ENCODE measurements at places on chromosomes 11 and 22.

DNA sequence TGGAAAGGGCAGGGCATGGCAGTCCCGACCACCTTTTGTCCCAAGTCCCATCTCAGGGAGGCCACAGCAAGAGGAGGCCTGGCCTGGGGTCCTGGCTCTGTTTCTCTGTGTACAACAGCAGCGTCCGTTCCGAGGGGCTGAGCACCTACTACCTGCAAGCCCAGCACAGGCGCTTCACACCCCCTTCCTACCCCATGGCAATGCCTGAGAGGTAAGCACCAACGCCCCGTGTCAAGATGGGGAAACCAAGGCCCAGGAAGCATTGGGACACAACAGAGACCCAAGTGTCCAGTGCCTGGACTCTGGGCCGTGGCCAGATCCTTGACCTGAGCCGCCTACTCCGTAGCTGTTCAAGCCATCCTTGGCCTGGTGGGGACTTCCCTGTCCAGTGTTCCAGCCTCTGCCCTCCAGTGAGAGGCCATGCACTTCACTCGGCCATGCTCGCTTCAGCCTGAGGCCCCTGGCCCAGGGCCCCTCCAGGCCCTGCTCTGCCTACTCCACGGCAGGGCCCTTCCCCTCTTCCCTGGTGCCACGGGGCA lies 14.3 kb upstream of the TCF20 start:
- no peak for DNase-seq

DNA sequence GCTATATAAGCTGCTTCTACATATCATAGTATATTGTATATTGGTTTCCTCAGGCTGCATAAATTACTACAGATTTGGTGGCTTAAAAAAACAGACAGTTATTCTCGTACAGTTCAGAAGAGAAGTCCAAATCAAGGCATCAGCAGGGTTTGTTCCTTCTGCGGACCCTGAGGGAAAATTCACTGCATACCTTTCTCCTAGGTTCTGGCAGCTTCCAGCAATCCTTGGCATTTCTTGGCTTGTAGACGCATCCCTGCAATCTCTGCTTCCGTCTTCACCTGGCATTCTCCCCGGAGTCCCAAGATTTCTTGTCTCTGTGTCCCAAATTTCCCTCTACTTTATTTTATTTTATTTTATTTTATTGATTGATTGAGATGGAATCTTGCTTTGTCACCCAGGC lies 142.8 kb downstream of the COMMD9 start:
- no peak for DNase-seq

- DNase-seq, result no peak
Observed at GRCh38 chr11:83709434-83709833, 423.3 kb upstream of the CCDC90B start.

DNA sequence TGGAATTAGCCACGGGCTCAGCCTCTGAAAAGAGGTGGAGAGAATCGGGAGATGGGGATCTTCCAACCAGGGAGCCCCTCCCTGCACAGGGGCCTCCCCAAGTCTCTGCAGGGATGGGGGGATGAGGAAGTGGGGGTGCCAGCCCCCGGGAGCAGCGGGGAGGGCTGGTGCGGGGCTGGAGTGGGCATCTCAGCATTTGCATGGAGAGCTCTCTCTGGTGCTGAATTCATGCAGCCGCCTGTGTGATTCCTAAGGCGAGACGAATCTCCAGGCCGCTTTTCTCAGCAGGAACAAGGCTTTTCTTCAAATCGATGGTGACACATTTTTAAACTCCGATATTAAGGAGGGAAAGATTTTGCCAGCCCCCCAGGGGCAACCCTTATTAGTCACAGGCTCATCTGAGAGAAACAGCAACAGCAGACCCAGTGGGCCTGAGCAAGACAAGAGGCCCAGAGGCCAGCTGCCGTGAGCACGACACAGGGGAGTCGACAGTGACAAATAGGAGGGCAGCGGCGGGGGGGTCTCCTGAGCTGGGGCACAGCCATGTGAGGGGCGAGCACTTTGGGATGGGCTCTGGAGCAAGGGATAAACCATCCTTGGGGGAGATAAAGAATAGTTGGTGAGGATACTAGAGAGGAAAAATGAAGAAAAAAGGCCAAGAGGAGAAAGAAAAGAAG lies 29.0 kb downstream of the MACROD1 start:
- no peak for DNase-seq

GRCh38 chr22:19181786-19182471 lies 3.4 kb upstream of the SLC25A1 start:
- DNase-seq, result no peak

DNA sequence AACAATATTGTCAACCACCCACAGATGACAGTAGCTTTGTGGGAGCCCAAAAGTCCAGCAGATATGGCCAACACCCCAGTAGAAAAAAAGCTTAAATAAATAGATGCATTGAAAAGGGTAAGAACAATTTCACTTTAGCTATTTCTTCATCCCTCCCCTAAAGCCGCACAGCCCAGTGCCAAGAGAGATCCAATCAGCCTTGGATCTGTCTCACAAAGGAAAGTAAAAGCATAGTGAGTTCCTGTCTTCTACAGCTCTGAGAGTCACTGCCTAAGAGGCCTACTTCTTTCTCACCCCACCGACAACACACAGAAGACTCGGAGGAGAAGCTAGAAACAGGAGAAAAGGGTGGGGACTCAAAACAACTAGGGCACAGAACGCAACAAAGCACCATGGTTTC lies 196.4 kb downstream of the SBF2 start:
- no peak for DNase-seq

DNA sequence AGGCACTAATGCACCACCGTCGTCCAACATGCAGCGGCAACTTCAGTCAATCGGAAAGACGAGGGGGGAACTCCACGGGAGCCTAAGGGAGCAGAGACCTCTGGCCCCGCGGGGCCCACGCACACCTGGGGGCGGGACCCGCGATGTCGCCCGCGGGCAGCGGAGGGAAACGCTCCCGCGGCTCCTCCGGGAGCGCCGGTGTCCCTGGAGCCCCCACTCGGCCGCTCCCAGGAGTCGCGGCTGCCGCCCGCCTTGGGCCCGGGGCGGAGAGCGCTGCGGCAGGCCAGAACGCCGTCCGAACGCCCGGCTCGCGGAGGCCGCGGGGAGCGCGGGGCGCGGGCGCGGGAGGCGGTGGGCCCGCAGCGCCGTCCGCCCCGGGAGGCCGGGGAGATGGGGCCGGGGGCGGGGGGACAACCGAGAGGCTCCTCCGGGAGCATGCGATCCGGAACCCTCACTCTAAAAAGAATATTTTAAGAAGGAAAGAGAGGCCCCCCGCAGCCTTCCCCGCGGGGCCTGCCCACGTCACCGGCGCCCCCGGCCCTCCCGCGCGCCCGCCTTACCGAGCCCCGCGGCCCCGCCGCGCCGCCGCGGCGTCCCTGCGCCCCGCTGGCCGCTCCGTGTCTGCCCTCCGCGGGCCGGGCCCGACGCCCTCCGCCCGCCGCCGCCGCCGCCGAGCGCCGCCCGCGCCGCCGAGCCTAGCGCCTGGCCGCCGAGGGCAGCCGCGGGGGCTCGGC lies 86.6 kb upstream of the ARHGAP32 start:
- DNase-seq, result no peak

DNA sequence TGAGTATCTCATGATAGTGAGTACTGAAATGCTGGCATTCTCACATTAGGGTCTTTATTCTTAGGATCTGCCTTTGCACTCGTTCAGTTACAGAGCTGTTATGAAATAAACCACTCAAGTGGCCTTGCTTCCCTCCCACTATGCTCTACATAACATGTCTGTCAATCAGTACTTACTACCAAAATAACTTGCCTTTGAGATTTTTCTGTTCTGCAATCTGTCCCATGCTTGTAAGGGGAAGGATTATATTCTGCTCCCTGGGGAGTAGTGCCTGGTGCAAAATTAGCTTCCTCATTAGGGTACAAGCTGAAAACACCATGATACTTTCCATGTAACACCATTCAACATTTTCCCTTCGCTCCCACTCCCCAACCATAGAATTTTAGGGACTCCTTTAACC lies 1.9 kb upstream of the GRAP2 start:
- DNase-seq, result peak; percentile 95

GRCh38 chr11:20037396-20038153 lies 122.7 kb downstream of the DBX1 start:
- DNase-seq, result no peak

GRCh38 chr22:49749227-49749626 lies 78.4 kb downstream of the BRD1 start:
- DNase-seq, result no peak

DNA sequence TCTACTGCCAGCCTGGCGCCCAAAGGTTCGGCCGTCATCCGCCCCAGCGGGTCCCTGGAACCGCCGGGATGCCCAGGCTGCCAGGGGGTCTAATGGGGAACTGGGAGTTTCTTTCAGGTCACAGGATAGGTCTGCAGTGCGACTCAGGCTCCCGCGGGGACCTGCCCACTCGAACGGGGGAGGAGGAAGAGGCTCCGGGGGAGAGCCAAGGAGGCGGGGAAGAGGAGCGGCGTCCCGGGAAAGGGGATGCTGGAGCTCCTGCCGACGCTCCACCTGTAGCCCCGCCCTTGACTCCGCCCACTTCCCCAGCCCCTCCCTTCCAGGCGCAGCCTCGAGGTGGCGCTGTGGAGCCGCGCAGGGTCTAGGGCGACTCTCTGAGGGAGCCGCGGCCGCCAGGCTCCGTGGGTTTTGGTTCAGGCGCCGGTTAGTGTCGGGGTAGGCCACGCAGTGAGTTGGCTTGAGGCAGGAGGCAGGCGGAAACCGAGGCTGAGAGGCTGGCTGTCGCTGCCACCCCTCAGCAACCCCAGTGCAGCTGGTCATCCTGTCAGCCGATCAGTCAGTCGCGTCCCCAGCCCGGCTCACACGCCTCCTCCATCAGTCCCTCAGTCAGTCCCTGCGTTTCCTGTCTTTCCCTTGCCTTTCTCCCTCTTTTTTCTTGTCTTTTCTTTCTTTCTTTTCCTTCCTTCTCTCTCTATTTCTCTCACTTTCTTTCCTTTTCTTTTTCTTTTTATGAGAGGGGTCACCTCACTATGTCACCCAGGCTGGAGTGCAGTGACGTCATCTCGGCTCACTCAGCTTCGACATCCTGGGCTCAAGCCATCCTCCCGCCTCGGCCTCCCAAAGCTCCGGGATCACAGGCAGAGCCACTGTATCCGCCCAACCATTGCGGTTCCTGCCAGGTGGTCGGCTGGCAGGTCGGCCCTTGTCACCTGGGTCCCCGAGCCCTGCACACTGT lies 26.4 kb downstream of the YWHAH start:
- DNase-seq, result peak; percentile 91

GRCh38 chr22:38230108-38230825 lies 28.5 kb downstream of the MAFF start:
- DNase-seq, result peak; percentile 78

- DNase-seq, result peak; percentile 97
Observed at GRCh38 chr11:121367001-121367843, 74.7 kb downstream of the SC5D start.

DNA sequence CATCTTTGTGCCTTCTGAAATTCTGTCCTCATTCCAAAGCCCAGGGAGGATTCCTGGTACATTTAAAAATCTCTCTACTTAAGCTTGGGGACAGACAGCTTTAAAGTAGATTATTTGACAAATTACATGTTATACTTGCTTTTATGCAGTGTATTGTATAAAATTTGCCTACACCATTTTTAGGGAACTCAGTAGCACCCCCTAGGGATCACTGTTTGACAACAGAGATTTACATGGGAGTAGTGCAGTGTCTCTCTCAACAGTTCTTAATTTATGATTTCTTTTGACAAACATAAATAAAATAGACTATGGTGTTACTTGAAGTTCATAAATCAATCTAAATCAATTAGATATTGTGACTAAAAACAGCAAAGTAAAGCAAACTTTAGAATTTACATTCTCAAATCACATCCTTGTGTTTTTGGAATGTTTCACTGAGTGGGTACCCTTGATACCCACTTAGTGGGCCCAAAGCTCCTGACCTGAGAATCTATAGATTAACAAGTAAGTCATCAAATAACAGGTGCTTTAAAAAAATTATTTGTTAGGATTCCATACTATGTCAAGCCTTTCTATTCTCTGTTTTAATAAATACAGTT lies 428.8 kb downstream of the DYNC2H1 start:
- DNase-seq, result peak; percentile 80

GRCh38 chr22:50583294-50583861 lies 729 bp upstream of the CHKB start:
- no peak for DNase-seq

DNA sequence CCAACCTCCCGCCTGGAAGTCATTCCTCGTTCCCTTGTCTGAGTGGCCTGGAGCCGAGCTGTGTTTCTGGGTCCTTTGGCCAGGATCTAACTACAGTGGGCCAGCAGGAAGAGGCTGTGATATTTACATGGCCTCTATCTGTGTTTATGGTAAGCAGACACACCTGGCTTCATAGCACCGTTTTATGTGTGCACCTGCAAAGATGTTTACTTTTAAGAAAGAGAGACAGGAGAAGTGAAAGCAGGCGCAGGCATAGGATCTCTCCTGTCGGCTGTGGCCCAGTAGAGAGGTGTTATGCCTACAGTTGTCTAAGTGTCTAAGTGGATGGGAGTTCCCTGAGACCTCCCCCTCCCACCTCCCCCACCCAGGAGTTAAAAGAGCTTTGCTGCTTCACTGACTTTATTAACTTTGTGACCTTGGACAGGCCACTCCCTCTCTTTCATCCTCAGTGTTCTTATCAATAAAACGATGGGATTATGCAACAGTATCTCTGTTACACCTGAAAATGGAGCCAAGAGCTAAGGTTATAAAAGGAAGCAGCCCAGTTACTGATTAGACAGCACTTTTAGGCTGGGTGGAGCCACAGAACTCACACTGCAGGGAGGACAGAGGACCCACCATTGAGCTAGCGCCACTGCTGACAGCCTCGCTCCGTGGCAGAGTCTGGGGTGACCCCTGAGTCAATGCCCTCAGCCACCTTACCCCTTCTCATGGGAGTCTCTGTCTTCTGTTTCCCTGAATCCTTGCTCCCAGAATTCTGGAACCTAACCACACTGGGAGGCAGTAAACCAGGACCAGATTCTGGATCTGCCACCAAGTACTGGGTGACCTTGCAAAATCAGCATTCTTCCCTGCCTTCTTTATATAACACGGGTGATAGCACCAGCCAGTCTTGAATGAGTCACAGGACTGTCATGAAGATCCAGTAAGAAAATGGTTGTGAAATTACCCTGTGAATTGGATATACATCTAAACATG lies 22.0 kb downstream of the ST14 start:
- no peak for DNase-seq

DNA sequence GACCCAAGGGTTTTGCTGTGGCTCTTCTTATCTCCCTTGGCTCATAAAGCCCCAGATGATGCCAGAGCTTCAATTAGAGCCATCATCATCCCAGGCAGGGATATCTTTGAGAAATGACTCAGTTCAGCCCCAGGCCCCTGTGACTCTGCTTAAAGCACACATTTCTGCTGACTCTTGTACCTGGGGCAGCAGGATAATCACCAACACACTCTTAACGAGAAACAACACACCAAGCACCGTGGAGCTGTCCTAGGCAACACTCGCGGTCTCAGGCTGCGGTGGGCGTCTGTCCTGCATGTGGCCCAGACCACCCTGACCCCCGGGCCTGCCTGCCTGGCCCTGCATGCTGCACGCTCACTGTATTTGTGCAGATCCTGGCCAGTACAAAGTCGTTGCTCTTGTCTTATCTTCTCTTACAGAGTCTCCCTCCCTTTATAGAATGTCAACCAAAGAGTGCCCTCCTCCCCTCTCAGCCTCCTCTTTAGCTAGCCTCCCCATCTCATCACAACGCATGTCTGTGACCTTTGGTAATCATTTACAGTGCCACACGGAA lies 114.2 kb upstream of the PARVA start:
- DNase-seq, result no peak
